ENCODE measurements at places on chromosomes 7 and 10.

DNA sequence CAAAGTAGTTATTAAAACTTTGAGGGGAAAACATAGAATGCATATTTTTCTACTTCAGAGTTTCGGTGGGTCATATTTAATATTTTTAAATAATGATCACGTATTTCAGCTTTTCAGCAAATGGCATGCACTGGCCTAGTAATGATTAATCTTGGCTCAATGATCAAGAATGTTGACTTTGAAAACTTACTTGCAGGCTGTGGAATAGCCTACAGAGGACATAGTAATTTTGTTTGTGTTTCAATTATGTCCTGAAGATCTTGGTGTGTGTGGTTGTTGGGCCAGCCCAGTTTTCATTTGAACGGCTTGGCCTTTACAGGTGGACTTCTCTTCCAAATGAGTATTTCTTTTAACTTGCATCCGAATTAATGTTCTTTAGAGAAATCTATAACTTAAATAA is 35.1 kb downstream of the ADD3 start:
- no peak for DNase-seq

DNA sequence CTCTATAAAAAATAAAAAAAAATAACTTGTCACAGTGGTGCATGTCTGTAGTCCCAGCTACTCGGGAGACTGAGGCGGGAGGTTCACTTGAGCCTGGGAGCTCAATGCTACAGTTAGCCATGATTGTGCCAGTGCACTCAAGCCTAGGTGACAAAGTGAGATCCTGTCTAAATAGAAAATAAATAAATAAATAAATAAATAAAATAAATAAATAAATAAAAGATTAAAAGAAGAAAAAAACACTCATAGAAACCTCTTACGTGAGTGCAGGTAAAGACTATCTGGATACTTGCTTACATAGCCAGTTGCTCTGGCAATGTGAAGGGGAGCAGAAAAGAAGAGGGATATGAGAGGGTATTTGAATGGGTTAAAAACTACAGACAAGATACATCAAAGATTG is 242.5 kb upstream of the PCDH15 start:
- no peak for DNase-seq

DNA sequence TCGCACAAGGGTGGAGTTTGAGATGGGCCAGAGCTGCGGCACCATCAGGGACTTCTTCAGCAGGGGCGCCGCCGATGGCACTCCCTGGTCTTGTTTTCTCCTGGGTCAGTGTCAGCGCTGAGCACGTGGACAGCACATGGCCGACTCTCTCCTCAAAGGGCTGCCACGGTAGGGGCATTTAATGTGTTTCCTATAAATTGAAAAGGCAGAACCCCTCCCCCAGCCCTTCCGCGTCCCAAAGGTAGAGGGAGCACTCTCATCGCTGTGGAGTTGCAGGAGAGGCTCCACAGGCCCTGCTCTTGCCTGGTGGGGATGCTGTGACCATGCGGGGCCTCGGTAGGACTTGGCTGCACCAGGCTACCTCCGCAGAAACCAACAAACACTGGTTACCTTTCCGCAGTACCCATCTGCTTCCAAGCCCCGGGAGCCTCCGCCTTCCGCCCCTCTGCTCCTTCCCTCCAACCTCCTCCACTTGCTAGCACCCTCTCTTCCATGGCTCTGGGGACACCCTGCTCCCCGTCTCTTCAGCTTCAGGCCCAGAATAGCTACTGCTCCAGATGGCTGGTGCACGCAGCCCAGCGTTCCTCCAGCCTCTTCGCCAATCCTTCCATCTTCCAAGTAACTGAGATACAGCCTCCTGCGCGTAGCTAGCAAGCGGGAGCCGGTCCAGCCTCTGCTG is 166.3 kb upstream of the ADCY1 start:
- DNase-seq: no peak

- no peak for DNase-seq
These were observed 4.6 kb upstream of the FAM170B start for GRCh38 chr10:49138361-49138891.

GRCh38 chr10:12241810-12242529 is 46.0 kb downstream of the CDC123 start:
- no peak for DNase-seq

DNA sequence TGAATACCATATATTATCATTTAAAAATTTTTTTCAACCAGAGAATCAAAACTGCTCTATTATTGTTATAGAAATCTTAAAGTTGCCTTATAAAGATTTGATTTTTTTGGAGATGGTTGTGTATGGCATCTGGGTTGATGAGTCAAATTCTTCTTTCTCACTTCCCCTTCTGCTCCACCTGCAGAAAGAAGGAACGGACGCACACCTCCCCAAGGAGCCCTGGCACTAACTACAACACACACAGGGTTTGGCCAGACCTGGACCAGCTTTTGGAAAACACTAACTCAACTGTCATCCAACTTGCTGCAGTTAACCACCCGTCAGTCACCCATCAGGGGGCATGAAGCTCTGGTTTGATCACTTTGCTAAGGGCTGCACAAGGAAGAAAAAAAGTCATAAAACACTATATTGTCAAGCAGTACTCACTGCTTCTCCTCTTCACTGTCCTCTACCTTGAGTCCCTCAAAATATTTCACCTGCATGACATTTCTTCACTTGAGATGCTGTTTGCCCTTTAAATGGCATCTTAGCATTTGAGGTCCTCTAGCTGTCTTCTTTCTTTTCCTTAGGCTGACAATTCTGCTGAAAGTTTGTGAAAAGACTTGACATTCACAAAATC is 266.7 kb upstream of the PHF14 start:
- DNase-seq: no peak

DNA sequence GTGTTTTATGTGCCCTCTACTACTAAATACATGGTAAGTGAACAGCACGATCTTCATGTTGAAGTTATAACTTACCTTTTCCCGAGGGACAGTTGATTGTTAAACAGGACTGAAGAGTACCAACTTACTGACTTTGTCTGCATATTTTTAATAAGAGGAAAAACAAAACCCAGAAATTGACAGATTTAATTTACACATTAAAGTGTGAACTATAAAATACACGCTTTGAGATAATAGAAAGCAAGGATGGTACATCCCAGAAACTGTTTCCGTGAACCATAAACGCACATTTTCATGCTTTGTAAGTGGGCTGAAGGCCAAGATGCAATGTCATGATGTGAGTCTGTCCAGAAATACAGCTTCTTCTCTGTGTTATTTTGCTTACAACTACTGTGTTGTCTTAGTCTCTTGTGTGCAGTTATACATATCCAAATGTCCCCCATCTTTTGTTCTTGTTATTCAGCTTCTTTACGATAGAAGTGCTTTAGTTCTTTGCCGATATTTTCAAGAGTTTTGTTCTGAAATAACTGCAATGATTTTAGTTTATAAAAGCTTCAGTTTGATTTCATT is 190.1 kb downstream of the MLLT10 start:
- no peak for DNase-seq
